ENCODE measurements at places on chromosomes 3 and 15.

DNA sequence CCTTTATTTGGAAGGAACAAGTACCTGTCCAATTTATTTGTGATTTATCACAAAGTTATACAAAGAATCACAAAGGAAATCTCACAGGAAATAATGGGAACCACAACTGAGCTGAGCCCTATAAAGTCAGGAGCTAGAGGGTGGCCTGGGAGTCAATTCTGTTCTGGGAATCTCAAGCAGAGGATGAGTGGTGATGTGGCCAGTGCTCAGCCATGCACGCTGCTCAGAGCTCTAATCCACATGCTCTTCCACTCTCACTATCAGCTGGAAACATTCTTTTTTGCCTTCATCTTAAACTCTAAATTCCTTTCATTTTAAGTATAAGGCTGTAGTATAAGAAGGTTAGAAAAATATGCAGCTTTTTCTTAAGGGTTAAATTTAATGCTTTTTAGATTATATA is 36.6 kb downstream of the UACA start:
- no peak for DNase-seq

DNA sequence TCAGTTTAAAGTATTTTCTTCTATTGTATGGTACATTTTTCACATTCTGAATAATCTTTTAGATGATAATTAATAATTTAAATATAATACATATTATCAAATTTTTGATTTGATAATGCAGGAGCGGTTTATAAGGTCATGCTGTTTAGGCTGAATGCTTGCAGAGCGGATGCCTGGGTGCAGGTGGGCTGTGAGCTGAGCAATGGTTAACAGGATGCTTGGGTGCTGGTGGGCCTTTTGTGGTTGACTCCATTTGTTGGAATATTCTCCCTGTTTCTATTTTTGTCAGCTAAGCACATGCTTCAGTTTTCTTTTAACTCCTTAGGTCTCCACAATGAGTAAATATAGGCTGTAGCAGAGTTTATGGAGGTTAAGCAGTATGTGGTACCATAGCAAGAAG is 1549.3 kb downstream of the OTOL1 start:
- no peak for DNase-seq

DNA sequence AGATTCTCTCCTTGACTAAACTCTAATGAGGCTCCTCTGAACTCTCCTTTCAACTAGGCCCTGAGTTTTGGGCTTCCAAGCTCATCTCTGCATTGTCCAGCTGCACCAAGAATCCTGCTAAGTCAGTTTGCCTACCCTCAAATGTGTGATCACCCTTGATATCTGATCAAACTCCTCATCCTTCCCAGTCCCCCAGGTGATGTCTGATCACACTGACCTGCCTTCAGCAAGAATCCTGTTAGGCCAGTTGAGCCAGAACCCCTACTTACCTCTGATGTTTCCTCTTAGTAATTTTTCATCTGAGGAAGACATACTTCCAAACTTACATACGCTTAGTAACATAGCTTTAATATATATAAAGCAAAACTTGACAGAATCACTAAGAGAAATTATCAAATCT is 28.8 kb downstream of the SUMF1 start:
- no peak for DNase-seq

DNA sequence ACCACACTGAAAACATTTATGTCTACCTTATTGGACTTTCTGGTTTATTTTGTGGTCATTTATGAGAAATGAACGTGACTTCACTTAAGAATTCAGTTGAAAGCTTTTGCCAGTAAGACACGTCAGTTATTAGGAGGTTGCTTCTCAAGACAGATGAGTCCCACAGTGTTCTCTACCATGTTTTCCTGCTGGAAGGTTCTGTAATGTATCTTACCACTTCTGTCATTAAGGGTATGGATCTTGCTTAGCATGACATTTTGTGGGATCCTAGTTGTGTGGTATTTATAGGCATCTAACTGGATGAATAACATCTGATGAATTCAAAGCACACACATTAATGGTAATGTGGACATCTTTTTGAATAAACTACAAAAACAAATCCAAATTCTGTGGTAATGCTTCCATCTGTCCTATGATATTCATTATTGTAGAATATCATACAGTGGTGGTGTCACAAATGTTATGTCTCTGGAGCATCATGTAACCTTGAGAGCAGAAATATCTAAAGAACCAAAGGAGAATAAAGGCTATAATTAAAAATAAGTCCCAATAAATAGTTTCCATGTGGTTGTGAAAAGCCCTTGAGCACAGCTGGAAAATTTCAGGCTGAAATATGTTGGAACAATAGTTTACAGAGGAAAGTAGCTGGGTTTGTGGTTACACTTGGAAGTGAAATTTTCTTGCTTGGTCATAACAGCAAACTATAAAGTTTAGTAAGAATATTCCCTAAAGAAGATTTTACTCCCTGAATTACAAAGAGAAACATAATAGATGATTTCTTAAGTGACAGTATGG is 61.5 kb downstream of the C3orf38 start:
- DNase-seq: no peak

GRCh38 chr15:98039596-98039995 is 79.1 kb downstream of the ARRDC4 start:
- no peak for DNase-seq

GRCh38 chr3:13406190-13406589 is 13.9 kb downstream of the NUP210 start:
- DNase-seq: no peak
